ENCODE measurements at places on chromosomes 1 and 21. TPM values are rescaled to one million over a fixed set of nuclear protein-coding genes. Genes with fewer than 3 reads are reported as not detected.

SGIP1 gene
- 0.31 TPM for total RNA-seq

RBM11 gene
- total RNA-seq, result 10.3 TPM

NBPF8 gene
- 22.5 TPM for total RNA-seq

FBXO2 gene
- 3.9 TPM for total RNA-seq

RASAL2 gene
- 0.05 TPM for total RNA-seq

ASCL5 gene
- 0.22 TPM for total RNA-seq

BTBD19 gene
- 9.4 TPM for total RNA-seq

TRABD2B gene
- not detected for total RNA-seq

ERRFI1 gene
- total RNA-seq, result 3.3 TPM

SPRR3 gene
- total RNA-seq, result not detected

NGF gene
- not detected for total RNA-seq

IGSF5 gene
- total RNA-seq, result not detected

CFHR1 gene
- total RNA-seq, result not detected

C1orf185 gene
- not detected for total RNA-seq

TTC22 gene
- 13.3 TPM for total RNA-seq

OLIG2 gene
- not detected for total RNA-seq

OR6K3 gene
- not detected for total RNA-seq

PCNT gene
- 69.6 TPM for total RNA-seq

ATP1A4 gene
- not detected for total RNA-seq

E2F2 gene
- 24.7 TPM for total RNA-seq

HLCS gene
- 33.7 TPM for total RNA-seq

TSACC gene
- not detected for total RNA-seq
